Bronchial epithelial cell (primary cell): ENCODE measurements at places on chromosomes 3 and 15. TPM values are rescaled to one million over a fixed set of nuclear protein-coding genes. Genes with fewer than 3 reads are reported as not detected.

GRCh38 chr15:83300826-83301225, 16.4 kb upstream of the BNC1 start:
- peak; percentile 87 for DNase-seq

- DNase-seq: peak; percentile 17
Observed at GRCh38 chr3:195068084-195069080, 202.6 kb downstream of the XXYLT1 start.

- peak; percentile 87 for DNase-seq
Observed at GRCh38 chr3:21294768-21295167, 456.2 kb downstream of the ZNF385D start.

Gene HYAL1
- 7.1 and 8.3 TPM in 2 replicates for total RNA-seq

Gene TRAT1
- total RNA-seq: not detected in 2 replicates

DNA sequence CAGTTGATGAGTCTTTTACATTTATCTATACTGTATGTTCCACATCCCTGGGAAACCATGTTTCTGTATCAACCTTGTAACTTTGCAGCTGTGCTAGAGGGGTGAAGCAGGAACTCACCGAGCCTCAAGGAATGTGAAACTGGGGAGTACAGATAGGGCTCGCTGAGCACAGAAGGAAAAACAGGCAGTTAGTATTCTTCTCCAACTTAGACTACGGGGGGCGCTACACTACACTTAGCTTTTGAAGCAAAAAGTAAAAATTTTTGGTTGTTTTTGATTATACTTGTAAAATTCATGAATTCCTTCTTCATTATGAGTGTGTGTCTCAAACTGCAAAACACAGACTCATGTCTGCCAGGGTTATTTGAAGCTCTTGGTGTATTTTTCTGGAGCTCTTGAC, 132.7 kb upstream of the RGMA start:
- no peak for DNase-seq

DNA sequence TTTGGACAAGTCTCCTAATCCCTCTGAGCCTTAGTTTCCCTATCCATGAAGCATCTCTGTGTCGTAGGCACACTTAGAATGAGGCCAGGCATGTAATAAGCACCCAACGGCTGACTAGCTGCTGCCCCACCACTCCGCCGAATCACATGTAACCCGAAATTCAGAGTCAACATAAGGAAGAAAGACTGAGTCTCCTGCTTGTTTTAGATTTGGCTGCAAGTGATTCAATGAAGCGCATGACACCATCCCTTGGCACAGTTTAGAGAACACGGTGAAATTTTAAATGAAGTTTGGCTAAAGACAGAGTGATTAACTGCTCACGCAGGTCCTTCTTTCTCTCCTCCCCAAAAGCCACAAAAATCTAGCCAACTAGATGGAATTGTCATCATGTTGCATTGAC, 279.2 kb downstream of the TLE3 start:
- no peak for DNase-seq

GRCh38 chr3:144777906-144778305, 806.3 kb downstream of the DIPK2A start:
- DNase-seq: no peak

GRCh38 chr3:11556851-11557644, 86.7 kb downstream of the VGLL4 start:
- DNase-seq: no peak
